ENCODE measurements at places on chromosomes 3 and 15.

DNA sequence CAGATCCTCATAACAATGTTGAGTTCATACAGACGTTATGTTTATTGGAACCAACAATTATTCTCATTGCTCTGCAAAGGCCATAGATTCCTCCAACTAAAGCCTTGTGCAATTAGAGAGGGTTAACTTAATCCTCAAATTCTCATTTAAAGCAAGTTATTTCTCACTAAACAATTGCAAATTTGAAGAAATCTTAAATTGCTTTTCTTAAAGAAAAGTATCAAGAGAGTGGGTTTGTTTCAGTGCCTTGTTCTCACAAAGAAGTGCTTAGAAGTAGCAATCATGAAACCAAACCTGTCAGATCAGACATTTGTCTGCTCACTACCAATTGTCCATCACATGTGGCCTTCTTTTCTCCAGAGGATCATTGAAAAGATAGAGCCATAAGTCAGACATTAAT, 124.8 kb downstream of the KCNH8 start:
- no peak for DNase-seq

- no peak for DNase-seq
Observed at GRCh38 chr3:150388498-150389418, 19.3 kb upstream of the TSC22D2 start.

DNA sequence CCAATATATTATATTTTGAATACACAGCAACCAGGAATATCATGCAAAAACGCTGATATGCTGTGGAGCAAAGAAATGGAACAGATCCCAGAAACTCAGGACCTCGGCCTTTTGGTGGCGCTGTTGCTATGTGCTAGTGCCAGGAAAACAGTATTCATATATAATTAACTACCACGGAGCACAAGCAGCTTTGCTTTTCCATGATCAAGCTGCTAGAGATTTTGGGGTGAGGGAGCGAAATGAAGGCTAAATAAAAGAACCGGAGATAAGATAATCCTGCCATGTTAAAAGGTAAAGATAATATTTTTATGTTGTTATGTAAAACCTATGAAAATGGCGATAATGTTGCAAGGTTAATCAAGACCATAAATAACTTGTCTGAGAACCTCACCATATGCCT, 157.7 kb upstream of the FAM3D start:
- no peak for DNase-seq

- no peak for DNase-seq
Observed at GRCh38 chr3:138367911-138368310, 19.5 kb downstream of the MRAS start.

GRCh38 chr3:113747283-113748046, 630 bp downstream of the ATP6V1A start:
- no peak for DNase-seq

- DNase-seq = no peak
Observed at GRCh38 chr3:3110749-3111361, 681 bp upstream of the IL5RA start.

DNA sequence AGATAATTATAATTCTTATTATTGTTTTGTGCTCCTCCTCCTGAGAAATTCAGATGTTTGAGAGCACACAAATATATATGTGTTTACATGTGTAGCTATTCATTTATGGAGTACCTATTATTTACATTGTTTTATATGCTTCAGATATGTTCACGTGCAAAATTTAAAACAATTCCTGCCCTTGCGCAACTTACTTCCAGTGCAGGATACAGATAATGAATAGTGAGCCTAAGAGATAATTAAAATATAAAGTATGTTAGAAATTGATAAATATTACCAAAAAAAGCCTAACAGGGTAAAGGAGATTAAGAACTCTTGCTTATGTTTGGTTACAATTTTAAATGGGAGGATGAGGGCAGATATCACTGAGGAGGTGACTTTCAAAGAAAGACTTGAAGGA, 81.7 kb upstream of the DPH6 start:
- DNase-seq = no peak

DNA sequence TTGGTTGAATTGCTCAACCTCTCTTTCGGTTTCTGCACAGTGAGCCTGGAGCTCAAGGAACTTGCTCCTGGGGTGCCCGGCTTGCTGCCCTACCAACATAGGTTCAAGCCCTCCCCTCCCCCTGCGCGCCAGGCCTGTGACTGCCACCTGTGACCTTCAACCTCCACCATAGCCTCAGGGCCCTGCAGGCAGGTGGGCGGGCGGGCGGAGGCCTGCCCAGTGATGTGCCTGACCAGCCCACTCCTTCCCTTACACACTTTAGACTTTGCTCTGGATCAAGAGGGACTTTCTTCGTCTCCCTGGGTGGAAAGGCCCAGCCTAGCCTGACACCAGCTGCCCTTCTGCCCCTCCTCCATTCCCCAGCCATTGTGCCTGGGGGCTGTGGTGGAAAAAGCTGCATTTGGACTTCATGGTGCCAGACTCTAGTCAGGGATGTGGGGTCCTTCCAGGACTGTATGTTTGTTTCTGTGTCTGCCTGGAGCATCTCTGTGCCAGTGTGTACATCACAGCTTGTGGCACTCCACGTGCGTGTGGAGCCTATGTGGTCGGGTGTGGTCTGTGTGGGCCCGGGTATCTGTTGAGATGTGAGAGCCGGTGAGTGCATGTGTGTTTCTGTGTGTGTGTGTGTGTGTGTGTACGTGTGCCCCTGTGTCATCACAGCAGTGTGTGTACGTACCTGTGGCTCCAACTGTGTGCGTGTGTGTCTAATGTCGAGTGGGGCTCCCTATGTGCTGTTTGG, 9.5 kb downstream of the PRKCD start:
- DNase-seq = no peak

GRCh38 chr3:73605412-73605811, 19.3 kb downstream of the PDZRN3 start:
- no peak for DNase-seq

GRCh38 chr3:73955494-73956070, 330.8 kb upstream of the PDZRN3 start:
- DNase-seq = no peak

- no peak for DNase-seq
Observed at GRCh38 chr3:139746481-139746880, 68.7 kb upstream of the NMNAT3 start.

DNA sequence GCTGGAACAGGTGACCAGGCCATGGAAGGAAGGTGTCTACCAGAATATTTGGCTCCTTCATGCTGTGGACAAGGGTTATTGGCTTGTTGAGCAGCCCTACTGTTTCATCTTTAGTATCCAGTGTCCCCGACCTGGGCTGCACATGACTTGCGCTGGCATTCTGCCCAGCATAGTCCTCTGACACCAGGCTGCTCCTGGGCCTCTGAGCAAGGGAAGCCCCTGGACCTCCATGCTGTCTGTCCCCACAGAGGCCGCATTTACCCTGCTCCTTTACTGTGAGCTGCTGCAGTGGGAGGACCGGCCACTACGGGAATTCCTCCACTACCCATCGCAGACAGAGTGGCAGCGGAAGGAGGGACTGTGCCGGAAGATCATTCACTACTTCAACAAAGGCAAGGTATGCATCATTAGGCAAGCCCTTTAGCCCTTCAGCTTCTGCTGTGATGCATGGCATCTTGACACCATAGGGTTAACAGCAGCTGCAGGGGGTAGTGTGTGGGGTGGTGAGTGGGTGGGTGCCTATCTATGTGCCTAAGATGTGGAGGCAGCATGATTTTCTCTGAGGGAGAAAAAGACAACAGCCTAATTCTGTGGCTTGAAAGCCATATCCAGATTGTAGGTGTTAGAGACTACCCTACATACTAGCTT, 44.0 kb upstream of the MANF start:
- no peak for DNase-seq

- DNase-seq = no peak
Observed at GRCh38 chr3:24505691-24506550, 11.3 kb upstream of the THRB start.

DNA sequence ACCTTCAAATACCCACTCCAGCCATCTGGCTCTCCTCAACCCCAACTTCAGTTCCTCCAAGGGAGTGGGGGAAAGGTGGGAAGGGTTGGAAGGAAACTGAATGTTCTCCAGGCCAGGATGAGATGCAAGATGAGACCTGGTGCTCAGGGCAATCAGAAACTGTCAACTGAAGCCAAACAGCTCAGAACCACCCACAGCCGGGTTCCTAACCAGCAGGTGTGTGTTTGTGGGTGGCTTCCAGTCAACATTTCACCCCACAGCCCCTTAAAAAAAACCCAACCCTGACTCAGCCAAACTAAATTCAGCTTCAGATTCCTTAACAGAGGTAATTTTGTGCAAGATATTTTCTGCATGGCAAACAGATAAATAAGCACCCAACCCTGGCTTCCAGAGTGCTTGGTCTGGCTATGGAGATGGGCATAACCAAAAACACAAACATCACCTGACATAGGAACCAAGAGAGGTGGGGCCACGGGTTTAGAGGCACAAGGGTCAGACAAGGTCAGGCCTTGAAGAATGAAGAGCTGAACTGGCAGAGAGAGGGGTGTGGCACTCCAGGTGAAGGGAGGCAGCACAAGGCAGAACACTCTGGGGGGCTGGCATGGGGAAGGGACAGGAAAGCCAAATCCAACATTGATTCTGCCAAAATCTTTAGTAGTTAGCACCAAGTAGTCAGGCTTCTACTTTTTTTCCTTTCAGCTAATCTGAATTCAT, 34.7 kb downstream of the ZNF445 start:
- no peak for DNase-seq
